ENCODE measurements at places on chromosomes 12 and 14.

- DNase-seq, result no peak
Observed at GRCh38 chr12:2317772-2318171, 265.0 kb downstream of the CACNA1C start.

DNA sequence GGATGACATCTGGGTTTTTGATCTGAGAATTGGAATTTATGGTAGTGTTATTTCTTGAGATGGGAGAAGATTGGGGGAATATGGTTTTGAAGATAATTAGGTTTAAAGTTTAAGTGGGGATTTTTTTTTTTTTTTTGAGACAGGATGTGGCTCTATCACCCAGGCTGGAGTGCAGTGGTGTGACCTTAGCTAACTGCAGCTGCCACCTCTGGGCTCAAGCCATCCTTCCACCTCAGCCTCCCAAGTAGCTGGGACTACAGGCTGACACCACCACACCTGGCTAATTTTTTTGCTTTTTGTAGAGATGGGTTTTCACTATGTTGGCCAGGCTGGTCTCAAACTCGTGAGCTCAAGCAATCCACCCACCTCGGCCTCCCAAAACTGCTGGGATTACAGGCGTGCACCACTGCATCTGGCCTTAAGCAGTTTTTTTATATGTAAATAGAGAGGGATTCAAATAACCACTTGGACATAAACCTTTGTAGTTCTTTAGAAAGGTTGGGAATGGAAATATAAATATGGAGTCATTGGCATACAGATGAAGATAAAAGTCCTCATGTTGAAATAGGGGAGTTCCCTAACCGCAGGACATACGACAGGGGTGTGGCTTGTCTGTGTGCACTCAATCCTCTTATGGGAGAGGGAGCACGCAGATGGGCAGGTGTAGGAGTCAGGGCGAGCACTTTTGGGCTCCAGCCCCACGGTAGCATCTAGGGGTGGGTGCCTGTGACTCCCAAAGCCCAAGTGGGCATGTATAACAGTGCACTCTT is 4.7 kb downstream of the LIN52 start:
- DNase-seq, result no peak

- DNase-seq, result no peak
Observed at GRCh38 chr14:76666746-76667145, 94.5 kb upstream of the VASH1 start.

DNA sequence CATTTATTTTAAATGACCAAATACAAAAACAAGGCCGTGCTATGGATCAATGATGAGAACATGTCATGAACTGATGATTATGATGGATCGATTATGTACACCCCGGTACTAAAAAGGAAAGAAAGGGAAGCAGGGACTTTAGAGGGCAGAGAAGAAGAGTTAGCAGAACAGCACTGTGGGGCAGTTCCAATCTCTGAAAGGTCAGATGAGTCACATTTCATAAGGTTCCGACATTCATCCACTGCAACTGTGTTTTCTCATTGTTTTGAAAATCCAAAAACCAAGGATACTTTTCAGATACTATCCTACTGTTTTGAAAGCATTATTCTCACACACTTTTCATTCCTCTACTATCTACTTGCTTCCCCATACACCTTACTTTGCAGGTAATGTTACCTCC is 169.3 kb downstream of the STXBP6 start:
- DNase-seq, result no peak

GRCh38 chr14:63249092-63249491 is 44.8 kb downstream of the RHOJ start:
- DNase-seq, result no peak

DNA sequence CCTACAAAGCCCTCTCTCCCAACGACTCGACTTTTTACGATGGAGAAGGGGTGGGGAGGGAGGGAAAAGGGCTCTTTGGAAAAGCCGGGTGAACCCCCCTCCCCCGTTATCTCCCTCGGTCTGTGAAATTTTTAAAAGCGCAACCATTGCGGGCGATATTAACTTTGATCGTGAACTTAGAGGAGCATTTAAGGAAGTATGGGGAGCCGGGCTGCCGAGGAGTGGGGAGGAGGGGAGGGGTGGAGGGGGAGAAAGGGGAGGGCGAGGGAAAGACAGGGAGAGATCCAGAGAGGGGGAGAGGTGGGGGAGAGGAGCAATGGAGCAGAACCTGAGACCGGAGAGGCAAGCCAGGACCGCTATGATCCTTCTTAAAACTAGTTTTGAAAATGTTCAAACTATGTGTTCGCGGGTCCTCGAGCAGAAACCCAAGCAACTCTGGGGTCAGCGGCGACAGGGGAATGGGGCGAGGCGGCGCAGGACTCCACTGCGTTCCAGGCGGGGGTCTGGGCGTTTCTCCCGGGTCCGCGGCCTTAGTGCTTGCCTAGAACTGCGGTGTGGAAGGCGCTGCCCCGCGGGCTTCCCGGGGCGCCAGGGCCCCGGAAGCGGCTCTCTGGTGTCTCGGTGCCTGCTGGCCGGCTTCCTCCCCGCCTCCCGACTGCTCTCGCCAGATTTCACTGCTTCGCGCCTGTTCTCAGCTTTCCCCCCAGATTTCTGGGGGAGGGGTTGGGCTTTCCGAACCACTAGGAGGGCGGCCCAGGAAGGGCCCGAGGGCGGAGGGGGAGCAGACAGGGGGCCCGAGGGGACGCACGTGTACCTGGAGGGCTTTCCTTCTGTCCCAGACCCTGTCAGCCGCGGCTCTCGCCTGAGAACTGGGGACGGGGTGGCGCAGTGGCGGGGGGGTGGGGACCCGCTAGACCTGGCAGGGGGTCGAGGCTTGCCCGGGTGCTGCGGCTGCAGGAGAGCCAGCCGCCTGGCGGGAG is at the start of gene HOTAIR:
Gene HOTAIR (minus strand): TSS at position 871 of the 980 bp plus-strand sequence.
- DNase-seq, result no peak

DNA sequence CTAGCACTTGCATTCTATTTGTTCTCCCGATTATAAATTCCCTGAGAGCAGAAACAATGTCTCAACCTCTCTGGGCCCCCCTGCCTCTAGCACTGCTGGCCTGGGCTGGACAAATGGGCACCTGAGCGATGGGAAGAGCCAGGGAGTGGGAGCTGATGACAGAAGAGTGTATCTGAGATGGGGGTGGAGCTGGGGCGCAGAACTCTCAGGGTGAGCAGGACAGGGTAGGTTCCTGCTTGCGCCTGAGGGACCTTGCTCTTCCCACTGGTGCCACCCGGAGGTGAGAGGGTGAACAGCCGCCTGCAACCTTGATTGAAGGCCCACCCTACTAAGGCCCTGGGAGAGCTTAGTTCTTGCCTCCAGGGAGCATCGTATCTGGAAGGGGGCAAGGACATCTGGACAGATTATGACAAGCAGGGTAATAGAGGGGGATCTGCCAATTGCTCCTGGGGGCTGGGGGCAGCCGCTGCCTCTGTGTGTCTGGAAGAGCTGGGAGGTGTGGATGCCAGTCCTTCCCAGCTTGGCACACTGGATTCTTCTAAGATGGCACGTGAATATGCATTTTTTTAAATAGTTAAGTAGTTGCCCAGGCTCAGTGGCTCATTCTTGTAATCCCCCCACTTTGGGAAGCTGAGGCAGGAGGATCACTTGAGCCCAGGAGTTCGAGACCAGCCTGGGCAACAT is 43.0 kb upstream of the TSPAN9 start:
- DNase-seq, result no peak

DNA sequence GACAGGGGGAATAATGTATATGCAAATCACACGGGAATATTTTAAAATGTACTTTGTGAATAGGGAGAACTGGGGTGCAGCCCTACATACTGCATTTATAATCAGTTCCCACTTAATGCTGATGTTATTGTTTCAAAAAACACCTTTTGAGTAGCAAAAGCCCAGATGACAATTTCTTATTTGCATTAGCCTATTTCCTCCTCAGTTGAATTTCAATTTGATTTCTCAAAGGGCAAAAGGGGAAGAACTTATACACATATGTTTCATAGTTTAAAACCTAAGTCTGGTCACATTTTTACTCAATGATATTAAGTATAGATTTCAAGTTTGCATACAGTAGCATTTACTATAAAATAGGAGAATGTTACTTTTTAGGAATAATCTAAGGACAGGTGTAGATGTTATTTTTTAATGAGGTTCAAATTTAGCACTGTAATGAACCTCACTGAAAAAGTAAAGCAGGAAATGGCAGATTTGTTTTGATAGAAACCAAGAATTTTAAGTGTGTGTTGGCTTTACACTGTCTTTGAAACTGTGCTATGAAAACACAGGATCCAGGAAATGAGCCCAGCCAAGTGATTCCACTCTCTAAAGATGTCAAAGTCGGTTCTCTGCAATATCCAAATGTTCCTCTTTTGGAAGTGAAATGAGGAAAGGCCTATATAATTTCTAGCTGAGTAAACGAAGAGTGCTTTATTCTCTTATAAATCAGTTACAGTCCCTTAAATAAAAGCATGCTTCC is 367.4 kb downstream of the BTG1 start:
- DNase-seq, result no peak

- DNase-seq, result no peak
Observed at GRCh38 chr12:19412844-19413243, 26.4 kb upstream of the AEBP2 start.

- DNase-seq, result no peak
Observed at GRCh38 chr14:33918256-33918655, 32.6 kb downstream of the EGLN3 start.

DNA sequence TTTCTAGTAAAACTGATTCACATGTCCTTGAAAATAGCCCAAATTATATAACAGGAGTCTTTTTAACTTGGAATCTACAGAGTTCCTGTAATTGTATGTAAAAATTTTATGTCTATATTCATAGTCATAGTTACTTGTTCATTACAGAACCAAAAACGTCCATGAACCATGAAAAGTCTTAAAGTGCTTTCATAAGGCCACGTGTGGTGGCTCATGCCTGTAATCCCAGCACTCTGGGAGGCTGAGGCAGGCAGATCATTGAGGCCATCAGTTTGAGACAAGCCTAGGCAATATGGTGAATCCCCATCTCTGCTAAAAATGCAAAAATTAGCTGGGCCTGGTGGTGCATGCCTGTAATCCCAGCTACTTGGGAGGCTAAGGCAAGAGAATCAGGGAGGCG is 48.4 kb downstream of the GALNT4 start:
- no peak for DNase-seq

DNA sequence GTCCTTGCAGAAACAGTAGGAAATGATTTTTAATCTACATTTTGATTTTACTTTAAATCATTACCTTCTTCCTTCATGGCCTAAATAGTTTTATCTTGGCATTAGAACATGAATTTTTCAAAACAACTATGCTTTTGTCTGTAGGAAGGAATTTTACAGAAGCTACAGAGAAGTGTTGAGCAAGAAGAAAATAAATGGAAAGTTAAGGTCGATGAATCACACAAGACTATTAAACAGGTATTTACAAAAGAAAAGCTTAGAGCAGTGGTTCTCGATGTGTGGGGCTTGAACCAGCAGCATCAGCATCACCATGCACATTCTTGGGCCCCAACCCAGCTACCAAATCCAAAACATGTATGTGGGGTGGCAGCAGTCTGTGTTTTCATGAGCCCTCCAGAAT is 91.6 kb downstream of the KTN1 start:
- no peak for DNase-seq

DNA sequence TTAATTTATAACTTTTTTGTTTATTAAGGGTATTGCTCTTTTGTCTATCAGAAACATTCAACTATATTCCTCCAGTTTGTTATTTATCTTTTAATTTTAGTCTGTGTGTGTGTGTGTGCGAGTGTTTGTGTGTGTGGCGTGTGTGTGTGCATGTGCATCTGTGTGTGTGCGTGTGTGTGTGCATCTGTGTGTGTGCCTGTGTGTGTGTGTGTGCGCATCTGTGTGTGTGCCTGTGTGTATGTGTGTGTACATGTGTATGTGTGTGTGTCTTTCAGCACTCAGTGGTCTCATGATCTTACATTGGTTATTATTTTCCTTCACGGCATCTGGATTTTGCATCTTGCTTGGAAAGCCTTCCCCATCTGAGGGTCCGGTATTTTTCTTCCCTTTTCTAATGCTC is 281.1 kb upstream of the RTL1 start:
- no peak for DNase-seq

DNA sequence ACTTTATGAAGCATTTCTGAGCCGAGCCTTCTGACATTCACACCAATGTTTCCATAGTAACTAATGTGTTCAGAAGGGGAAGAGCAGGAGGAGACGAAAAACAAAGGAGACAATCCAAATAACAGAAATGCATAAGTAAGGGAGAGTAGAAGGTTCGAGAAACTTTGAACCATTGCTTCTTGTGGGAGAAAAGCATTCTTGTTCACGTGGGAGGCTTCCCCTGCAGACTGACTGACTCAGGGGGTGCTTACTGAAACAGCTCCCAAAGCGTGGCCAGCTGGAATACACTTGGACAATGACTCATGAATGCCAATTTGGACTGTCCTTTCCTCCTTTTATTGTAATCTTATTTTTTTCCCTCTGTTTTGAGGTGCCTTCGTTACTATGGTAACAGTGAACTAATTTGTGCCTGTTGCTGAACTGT is 73.9 kb downstream of the NEDD1 start:
- DNase-seq, result no peak

DNA sequence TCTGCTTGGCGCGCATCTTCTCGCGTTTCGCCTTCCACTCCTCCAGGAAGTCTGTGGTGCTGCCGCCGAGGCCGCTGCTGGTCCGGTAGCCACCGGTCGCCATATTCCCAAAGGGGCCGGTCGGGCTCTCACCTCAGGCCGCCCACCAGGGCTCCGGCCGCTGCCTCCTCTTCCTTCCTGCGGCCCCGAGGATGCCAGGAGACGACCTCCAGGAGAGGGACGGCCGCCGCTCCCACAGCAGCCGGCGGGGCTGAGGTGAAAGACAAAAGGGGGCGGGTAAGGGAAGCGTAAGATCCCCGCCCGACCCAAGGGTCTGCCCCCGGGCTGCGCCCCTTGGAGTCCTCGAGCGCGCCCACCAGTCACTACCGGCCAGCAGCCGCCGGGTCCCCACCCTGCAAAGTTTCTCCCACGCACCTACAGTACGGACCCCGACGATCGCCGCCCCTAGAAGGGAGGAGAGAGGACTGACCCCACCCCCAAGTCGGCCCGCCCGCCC is 574 bp downstream of the PAWR start:
- DNase-seq, result no peak

DNA sequence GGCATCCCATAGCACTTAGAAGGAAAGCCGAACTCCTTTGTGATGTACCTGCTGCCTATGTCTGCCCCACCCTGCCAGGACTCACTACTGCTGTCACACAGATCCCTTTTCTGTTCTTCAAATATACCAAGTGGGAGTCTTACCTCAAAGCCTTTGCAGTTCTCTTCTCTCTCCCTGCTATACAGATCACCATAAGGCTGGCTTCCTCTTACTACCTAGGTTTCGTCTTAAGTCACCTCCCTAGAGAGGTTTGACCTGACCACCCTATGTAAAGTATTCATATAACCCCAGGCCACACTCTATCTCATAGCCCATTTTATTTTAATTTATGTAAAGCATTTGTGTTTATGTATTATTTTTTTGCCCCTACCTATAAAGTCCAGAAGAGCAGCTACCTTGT is 117.6 kb downstream of the CRADD start:
- no peak for DNase-seq

GRCh38 chr14:62209287-62209899 is 447.2 kb downstream of the SNAPC1 start:
- no peak for DNase-seq

- DNase-seq, result no peak
Observed at GRCh38 chr12:48972213-48972951, 847 bp upstream of the WNT10B start.
